ENCODE measurements at places on chromosomes 16 and 17. TPM values are rescaled to one million over a fixed set of nuclear protein-coding genes. Genes with fewer than 3 reads are reported as not detected.
A peak's percentile ranks its signal among the peaks of the same experiment; 100 is the strongest.

The CCT6B gene
- 1.5 TPM for total RNA-seq

The KRTAP4-9 gene
- not detected for total RNA-seq

The EVPLL gene
- total RNA-seq = not detected

The ZG16 gene
- not detected for total RNA-seq

The KIF1C gene
- 117 TPM for total RNA-seq

The NPIPB8 gene
- not detected for total RNA-seq

The TBKBP1 gene
- total RNA-seq = 12.0 TPM

The CCL11 gene
- not detected for total RNA-seq

The WWP2 gene
- total RNA-seq = 22.8 TPM

The SRL gene
- not detected for total RNA-seq

The CTRB2 gene
- 5.0 TPM for total RNA-seq

The P2RX1 gene
- not detected for total RNA-seq

The OTOP3 gene
- total RNA-seq = not detected

DNA sequence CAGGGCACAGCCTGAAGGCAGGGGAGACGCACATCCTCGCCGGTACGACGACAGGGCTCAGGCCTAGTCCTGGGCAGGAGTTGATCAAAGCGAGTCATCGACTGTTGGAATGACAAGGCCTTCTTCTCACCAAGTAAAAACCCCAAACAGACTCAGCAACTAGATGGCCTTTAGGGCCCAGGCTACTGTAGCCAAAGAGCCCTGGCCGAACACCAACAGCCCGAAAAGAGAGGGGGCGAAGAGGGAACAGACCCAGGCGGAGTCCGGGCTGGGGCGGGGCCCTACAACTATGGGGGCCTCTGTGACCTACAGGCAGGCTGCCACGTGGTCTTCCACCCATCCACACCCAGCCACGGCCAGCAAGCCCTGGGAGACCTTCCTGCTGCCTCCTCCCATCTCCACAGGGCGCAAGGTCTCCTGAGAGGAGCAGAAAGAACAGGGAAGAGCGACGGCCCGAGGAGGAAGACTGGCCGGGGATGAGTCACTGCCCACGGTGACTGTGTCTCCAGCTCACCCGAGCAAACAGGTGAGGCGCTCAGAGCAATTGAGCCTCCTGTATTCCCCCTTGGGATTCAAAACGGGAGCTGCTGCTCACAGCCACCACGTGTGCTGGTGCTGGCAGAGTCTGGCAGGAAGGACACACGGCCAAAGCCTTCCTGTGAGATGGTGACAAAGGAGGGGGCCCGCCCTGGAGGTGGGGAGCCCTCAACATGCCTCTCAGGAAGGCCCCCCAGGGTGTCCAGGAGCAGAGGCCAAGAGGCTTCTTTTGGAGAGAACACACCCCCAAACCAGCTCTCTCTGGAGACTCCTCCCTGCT, 17.7 kb downstream of the SLC16A3 start:
- no peak for DNase-seq

- peak; percentile 86 for DNase-seq
Measured at GRCh38 chr16:21501869-21502667, 97.3 kb upstream of the METTL9 start.

DNA sequence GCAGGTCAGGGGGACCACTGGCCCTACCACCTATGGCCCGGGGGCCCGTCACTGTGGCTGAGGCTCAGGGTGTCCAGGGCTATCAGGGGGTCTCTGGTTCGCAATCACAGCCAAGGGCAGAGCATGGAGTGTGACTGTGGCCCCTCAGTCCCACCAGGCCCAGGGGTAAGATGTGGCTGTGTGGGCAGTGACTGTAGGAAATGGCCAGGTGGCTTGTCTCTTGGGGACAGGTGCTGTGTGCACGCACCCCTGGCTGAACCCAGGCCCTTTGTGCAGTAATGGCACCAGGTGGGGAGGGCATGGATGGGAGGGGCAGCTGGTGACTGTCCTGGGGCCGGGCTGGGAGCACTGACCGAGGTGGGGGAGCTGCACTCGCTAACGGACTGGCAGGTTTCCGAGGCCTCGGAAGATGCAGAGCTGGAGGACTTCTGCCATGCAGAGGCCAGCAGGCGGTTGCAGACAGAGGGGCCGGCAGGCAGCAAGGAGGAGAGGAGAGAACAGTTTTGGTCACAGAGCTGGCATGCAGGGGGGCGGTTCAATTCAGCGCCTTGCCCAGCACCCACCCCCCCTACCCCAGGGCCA, 18.8 kb downstream of the IL34 start:
- DNase-seq = no peak

- no peak for DNase-seq
Measured at GRCh38 chr17:77750427-77751043, 208.0 kb upstream of the TNRC6C start.

- DNase-seq = no peak
Measured at GRCh38 chr17:75849279-75849646, 5.1 kb upstream of the UNC13D start.

GRCh38 chr17:72730077-72730476, 362.4 kb downstream of the SLC39A11 start:
- no peak for DNase-seq

DNA sequence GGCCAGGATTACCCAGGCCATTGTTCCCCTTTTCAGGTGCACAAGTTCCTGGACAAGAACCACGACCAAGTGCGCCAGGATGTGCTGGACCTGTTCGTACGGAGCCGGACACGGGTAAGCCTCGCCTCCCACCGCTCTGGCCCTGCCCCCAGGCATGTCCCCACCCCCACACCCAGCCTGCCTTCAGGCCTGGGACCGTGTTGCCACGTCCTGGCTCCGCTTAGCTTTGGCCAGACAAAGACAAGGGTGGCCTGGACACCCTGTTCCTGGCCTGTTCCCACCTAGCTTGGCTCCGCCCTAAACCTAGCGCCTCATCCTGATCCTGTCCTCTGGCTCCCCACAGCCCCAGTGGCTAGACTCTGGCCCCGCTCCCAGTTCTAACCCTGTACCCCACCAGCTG, 30.9 kb downstream of the MYO15A start:
- no peak for DNase-seq

GRCh38 chr17:73224663-73225305, 31.9 kb downstream of the COG1 start:
- no peak for DNase-seq

- DNase-seq = no peak
Measured at GRCh38 chr17:31835984-31836383, 23.1 kb downstream of the COPRS start.

- DNase-seq = no peak
Measured at GRCh38 chr16:65523283-65523944, 401.6 kb upstream of the CDH11 start.

DNA sequence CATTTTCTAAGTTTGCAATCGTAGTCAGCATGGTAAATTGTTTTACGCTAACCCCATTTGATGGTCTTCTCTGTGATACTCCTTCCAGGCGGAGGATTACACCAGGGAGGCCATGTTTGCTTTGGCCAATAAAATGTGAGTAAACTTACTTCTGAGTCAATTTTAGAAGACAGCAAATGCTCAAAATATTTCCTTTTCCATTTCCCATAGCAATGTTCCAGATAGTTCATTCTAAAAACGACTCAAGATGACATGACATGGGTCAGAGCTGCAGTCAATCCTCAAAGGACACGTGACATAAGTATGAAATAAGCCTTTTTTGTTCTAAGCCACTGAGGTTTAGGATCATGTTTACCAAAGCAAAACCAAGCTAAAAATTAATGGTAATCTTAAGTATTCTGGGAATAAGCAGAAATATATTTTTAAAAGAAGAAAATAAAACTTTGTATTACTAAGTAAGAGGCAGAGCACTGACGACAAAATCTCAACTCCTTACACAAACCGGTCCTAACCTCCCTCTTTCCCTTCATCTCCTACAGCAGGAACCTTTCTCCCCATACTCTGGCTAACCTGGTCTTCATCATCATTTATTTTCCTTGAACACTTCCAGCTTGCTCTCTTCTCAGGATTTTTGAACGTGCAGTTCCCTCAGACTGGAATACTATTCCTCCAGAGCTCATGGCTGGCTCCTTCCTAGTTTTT, 266.2 kb downstream of the CEP112 start:
- DNase-seq = no peak

GRCh38 chr16:20352615-20353014, at the start of gene UMOD:
TSS of gene UMOD (minus strand) at chr16:20352715. CDS start at chr16:20350737, 1,978 bp downstream.
- DNase-seq = no peak

DNA sequence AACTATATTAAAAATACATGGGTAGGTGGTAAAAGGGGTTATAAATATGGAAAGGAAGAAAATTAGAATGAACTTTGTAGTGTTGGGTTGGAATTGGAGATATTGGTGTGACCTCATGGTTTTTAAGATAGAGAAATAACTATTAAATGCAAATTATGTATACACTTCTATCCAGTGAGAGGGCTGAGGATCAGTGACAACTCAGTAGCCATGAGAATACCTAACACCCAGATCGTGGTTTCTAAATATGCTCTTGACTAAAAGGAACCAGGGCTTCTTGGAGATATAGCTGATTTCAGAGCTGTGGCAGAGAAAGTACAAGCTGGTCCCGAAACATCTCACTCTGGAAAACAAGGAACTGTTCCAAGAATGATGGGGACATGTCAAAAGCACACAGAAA, 44.4 kb downstream of the SLC6A4 start:
- no peak for DNase-seq

DNA sequence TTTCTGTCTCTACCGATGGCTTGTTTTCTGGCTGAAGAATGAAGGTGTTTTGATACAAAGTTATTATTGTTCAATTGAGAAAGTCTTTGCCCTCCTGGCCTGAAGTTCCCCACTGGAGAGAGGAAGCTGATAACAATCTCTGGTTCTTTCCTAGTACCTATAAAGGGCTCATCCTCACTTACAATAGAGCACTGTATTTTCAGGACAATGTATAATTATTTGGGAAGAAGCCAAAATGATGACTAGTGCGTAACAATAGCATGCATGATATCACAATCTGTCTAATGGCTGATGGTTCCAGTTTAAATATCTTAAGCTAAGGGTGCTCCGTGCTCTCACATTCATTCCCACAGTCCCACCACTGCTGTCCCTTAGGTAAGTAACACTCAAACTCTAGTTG, 230.7 kb downstream of the IRX3 start:
- DNase-seq = no peak

DNA sequence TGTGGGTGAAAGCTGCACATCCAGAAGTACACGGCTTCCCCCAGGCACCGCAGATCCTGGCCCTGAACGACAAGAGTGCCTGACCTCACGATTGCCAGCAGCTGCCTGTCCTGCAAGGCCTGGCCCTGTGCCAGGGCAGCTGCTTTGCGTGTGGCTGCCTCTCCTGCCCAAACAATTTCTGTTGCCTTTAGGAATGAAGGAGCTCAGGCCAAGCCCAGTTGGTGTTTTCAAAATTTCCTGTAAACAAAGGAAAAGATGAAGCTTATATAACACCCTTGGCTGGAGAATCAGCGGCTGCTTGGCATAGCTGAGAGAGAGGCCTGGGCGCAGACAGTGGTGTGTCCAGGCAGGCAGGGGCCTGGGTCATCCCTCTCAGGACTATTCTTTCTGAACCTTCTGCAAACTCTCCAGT, 11.7 kb upstream of the SLC47A2 start:
- no peak for DNase-seq

- peak; percentile 63 for DNase-seq
Measured at GRCh38 chr16:85350973-85351372, 238.7 kb upstream of the CIBAR2 start.

DNA sequence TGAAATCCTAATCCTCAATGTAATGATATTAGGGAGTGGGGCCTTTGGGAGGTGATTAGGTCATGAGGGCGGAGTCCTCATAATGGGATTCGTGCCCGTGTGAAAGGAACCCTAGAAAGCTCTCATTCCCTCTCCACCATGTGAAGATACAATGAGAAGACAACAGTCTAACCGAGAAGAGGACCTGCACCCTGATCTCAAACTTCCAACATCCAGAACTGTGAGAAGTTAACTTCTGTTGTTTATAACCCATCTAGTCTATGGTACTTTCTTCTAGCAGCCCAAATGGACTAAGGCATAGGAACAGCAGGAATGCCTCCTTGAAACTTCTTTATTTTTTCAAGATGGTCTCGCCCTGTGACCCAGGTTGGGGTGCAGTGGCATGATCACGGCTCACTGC, 24.7 kb downstream of the WSB1 start:
- DNase-seq = no peak

- no peak for DNase-seq
Measured at GRCh38 chr17:50316016-50316587, 29.8 kb upstream of the XYLT2 start.

GRCh38 chr16:77868478-77868877, 80.1 kb downstream of the VAT1L start:
- no peak for DNase-seq

GRCh38 chr17:75250009-75250471, 11.4 kb downstream of the GGA3 start:
- no peak for DNase-seq

DNA sequence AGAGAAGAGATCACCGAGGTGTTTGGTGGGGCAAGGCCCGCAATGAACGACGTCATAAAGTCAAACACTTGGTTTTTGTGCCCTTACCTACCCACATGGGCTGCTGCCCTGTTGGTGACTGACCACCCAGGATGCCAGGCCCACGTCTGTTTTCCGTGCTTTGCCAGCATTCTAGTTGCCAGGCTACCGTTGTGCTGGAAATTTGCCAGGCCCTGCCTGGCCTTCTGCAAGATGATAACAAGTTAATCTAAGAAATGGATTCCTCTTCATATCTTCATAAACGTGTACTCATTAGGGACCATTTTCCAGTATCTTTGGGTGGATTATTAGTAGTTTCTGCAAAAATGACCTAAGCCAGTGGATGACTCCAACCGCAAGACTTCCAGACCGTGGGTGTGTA, 35.4 kb downstream of the SLC6A4 start:
- no peak for DNase-seq

GRCh38 chr17:72556944-72557826, 436.4 kb downstream of the SOX9 start:
- DNase-seq = no peak
